ENCODE measurements at places on chromosomes 7 and 10.

DNA sequence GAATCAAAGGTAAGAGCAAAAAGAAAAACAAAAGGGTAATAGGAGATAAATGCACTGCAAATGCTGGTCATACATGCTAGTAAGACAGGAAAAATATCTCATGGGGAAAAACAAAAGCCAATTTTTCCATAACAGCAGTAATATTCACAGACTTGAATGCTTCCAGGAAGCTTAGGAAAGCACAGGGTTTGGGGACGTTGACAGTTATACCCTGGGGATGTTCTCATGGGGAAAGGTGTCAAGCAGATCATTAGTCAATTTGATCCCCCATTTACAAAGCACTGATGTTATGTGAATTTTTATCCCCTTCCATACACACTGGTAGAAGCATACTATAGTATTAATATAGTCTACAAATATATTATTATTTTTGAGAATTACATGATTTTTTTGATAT is 232.7 kb downstream of the SORCS1 start:
- no peak for DNase-seq

DNA sequence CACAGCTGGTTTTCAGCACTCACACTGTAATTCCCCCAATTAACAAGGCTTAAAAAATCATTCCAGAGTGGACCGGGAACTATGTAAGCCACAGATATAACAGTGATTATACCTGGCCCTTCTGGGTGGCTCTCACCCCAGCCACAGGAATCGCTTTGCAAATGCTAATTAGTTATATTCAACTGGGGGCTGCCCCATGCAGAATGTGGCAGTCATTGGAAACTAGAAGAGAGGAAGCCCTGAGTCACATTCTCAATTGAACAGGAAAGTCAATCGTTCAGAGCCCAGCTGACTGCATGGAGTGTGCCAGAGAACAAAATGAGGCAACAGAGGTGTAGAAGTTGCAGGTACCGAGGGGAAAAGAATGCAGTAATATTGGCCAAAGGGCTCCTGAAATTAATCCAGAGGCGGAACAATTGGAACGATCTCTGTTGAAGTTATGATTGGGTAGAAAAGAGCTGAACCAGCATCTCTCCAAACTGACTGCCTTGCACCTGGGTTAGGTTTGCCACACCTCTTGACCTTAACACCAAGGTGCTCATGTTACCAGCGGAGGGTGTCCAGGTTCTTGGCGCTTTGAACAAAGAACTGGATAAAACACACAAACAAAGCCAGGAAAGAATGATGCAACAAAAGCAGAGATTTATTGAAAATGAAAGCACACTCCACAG is 909.7 kb upstream of the AUTS2 start:
- DNase-seq, result no peak

GRCh38 chr7:42020061-42020460 is 216.9 kb downstream of the GLI3 start:
- no peak for DNase-seq

DNA sequence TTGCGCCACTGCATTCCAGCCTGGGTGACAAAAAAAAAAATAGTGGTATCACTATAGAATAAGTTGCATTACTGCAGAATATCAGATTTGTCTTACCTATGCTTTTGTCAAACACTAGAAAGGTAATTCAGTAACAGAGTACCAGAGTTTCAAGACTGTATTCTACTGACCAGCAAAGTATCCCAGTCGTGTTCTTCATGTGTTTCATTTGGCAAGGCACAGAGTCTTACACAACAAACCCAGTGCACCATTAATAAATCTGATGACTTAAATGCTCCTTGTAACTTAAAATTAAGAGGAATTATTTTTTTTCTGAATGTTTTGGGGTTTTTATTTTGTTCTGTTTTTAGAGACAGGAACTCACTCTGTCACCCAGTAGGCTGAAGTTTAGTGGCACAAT is 34.4 kb upstream of the PBLD start:
- DNase-seq, result no peak

DNA sequence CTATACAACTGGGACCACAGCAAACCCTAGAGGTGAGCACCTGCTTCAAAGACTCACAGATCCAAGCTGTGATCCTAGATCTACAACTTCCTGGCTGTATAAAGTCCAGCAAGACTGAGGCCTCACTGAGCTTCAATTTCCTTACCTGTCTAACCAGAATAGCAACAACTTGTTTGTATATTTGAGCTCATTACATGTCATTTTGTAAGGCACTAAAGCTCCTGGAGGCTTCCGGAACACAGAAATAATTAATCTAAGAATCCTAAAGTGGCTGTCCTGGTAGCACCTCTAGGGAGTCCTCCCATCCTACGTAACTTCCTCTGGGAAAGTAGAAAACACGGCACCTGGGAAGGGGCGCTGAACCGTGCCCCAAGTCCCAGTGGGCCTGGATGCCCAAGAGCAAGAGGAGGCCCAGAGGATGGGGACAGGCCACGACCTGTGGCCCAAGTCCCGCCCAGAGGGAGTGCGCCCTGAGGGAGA is 39.4 kb downstream of the HK1 start:
- DNase-seq, result no peak

- DNase-seq, result no peak
Measured at GRCh38 chr7:26328498-26329390, 37.1 kb downstream of the SNX10 start.

- DNase-seq, result no peak
Measured at GRCh38 chr10:126175641-126176262, 212.5 kb downstream of the ADAM12 start.

DNA sequence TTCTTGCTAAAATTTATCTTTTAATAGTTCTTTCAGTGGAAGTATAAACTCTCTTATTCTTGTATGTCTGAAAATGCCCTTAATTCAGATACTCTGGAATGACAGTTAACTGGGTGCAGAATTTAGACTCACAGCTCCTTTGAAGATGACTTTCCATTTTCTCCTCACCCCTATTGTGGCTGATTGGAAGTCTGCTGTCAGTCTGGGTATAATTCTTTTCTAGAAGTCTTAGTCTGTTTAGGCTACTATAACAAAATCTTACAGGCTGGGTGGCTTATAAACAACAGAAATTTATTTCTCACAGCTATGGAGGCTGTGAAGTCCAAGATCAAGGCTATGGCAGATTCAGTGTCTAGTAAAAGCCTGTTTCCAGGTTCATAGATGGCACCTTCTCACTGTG is 145.2 kb upstream of the GDF10 start:
- no peak for DNase-seq

DNA sequence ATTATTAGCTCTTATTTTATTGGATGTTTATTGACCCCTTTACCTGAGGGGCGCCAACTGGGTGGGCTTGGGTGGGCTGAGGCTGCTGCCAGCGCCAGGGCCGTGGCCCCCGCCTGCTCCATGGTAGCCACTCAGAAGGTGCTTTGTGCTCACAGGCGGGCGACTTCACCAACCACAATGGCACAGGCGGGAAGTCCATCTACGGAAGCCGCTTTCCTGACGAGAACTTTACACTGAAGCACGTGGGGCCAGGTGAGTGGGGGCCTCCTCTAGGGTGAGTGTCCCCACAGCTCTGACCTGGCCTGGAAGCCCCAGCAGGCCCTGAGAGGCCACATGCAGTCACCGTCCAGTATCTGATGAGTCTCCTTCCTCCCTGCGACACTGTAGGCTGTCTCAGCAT is 4.1 kb downstream of the PPIF start:
- no peak for DNase-seq

DNA sequence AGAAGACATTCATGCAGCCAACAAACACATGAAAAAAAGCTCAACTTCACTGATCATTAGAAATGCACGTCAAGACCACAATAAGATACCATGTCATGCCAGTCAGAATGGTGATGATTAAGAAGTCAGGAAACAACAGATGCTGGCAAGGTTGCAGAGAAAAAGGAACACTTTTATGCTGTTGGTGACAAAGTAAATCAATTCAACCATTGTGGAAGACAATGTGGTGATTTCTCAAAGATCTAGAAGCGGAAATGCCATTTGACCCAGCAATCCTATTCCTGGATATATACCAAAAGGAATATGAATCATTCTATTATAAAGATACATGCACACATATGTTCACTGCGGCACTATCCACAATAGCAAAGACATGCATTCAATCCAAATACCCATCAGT is 77.6 kb downstream of the C10orf90 start:
- DNase-seq, result no peak

- no peak for DNase-seq
Measured at GRCh38 chr10:23493711-23494110, 54.8 kb downstream of the OTUD1 start.

GRCh38 chr10:93099670-93100069 is 26.0 kb downstream of the CYP26A1 start:
- DNase-seq, result no peak

- no peak for DNase-seq
Measured at GRCh38 chr10:48604039-48604990, 558 bp downstream of the ARHGAP22 start.

DNA sequence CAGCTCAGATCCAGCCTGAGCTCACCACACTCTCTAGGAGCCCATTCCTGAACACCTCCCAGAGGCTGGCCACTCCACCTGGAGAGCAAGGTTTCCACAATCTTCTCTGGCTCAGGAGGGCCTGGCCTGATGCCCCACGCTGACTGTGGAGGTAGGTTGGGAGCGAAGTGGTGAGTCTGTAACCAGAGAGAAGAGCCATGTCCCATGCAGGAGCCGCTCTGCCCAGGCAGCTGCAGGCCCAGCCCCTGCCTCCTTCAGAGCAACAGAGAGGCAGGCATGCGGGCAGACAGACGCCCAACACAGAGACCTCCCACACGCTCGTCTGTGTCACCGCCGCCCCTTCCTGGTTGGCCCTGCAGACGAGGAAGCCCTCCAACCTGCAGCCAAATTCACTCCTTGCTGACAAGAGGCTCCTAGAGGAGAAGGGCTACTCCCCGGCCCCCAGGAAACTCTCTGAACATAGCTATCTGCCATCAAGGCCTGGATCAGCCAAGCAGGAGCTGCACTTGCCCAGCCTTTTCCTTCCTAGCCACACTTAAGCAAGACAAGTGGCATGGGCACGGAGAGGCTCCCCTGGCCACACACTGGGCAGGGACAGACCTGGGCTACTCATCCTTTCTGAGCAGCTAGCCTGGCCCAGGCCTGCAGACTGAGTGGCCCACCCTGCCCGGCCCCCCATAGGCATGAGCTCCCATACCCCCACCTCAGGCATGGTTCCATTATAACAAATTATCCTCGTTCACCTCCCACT is 101.9 kb downstream of the GRID1 start:
- DNase-seq, result no peak

GRCh38 chr7:101917566-101917965 is 100.1 kb downstream of the CUX1 start:
- no peak for DNase-seq

DNA sequence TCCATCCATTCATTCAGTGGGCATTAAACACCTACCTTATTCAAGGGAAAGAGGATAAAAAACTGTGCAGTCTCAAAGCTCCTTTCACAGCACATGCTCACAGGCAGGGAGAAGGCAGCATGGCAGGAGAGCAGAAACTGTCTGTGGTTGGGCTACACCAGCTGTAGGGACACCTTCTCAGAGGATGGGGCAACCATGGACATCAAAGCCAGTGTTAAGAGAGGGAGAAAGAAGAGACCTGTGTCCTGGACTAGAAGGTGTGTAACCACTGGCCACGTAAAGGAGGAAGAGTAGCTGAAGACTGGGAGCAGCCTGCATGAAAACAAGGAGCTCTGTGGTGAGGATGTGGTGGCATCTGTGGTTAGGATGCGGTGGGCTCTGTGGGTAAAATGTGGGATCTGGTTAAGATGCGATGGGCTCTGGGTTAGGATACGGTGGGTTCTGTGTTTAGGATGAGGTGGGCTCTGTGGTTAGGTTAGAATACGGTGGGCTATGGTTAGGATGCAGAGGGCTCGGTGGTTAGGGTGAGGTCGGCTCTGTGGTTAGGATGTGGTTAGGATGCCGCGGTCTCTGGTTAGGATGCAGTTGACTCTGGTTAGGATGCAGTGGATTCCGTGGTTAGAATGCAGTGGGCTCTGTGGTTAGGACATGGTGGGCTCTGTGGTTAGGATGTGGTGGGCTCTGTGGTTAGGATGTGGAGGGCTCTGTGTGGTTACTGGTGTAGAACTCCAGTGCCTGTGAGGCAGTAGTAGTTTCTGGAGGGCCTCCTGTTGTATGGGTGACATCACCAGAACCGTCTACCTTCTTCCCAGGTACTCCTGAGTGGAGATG is 197.6 kb downstream of the WDR37 start:
- no peak for DNase-seq

DNA sequence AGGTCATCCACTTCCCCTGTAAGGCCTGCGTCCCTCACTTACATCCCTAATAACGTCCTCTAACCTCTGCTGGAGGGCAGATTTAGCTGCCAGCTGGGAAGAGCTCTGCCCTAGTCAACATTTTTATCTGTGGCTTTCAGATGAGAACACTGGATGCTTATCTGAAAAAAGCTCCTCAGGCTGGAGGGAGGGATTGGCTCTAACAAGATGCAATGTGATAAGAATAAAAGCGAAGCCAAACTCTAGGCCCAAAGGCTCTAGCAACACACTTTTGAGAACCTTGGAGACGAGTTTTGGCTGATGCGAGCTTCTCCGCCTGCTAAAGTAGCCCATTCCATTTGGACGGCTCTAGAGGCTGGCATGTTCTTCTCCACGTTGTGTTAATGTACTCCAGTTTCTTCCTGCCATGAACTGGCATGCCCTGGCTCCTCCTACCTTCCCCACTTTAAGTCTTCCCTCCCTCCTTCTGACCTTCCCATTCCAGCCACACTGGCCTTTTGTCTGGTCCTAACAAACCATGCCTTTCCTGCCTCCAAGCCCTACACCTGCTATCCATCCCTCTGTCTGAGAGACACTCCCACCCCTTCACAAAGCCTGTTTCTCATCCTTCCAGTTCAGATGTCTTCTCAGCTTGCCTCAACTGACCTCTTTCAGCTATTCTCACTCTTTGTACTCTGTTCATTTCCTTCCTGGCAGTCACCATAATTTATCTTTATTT is 62.5 kb upstream of the ATRNL1 start:
- DNase-seq, result no peak

GRCh38 chr10:42940487-42941294 is 136.2 kb upstream of the RET start:
- DNase-seq, result no peak

DNA sequence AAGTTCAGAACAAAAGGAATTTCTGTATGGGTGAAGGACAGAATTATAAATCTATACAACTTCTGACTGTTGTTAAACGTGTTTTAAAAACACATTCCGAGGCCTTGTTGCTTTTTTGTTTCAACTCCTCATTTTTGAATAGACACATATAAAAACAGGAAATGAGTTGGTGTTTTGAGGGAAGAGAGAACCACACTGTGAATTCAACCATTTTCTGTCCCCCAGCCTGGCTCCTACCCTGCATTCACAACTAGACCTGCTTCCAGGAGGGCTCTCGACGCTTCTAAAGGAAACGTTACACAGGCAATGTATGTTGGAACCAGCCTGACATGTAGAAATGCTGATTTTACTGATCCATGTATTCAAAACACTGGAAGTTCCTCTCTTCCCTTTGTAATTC is 76.5 kb downstream of the OR13A1 start:
- DNase-seq, result no peak
